ENCODE measurements at places on chromosomes 16 and 17.

DNA sequence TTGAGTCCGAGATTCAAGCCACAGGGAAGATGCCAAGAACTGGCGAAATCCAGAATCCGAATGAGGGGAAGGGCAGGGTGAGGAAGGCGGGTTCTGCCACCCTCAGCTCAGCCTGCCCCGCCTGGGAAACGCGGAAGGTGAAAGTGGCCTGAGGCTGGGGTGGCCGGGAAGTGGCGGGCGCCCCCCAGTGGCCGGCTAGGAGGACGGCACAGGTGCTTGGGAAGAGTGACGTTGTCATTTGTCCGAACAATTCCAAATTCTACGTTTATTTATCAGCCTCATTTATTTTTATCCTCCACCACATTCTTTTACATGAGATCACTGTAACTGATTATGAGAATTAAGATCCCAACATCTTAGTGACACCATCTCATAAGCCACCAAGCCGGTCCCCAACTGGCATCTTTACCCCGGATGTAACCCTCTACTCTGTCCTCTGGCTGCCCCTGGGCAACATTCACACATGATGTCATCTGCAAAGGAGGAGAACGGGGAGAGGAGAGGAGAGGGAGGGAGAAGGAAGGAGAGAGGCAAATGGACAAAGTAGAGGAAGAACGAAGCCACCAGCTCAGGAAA is 21.3 kb downstream of the SRCIN1 start:
- peak; percentile 52 for DNase-seq

- no peak for DNase-seq
These were observed 789.9 kb upstream of the KIF2B start for GRCh38 chr17:53032861-53033271.

DNA sequence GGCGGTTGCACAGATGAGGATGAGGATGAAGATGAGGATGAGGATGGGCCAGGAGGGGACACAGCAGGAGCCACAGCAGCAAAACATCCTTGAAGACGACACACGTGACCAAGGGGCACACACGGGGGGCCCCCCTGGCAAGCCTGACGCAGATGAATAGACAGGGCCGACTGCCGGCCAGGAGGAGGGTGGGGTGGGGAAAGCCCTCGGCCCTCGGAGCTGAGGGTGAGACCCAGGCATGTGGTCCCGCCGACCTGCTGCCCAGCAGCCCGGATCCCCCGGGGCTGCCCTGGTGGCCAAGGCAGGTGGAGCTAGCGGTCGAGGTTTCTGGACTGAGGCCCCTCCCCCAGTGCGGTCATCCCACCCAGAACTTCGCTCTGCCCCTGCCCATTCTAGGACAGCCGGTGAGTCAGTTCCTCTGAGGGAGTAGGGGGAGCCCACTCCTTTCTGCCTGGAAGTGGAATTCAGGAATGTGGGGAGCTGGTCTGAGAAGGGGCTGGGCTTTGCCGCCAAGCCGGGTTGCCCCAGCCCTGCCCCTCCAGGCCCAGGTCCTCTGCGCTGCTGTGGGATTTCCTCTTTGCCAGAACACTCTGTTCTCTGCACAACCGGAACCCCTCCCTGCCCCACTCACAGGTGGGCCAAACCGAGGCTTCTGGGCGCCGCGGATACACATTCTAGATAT is 9.9 kb downstream of the CYGB start:
- DNase-seq, result no peak

DNA sequence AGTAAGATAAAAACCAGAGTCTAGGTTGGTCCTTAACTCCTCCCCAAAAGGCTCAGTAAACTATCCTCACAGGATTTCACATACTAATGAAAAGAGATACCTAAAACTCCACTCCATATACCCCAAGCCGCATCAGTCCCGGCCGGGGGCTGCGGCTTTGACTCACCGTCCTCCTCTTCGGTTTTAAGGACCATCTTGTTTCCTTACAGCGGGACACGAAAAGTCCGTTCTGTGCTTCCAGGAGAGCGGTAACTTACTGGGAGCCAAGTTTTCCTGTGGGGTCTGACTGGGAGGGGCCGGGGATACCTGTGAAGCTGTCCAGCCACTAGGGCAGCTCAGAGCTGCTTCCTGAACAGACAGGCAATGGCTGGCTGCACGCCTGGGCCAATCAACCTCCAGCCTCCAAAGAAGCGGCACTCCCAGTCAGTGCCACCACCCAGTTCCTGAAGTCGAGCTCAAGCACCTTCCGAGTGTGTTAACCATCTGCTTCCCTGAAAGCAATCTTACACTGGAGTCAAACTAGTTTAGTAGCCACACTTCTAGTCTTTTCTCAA is 45.5 kb downstream of the CYTH1 start:
- no peak for DNase-seq

DNA sequence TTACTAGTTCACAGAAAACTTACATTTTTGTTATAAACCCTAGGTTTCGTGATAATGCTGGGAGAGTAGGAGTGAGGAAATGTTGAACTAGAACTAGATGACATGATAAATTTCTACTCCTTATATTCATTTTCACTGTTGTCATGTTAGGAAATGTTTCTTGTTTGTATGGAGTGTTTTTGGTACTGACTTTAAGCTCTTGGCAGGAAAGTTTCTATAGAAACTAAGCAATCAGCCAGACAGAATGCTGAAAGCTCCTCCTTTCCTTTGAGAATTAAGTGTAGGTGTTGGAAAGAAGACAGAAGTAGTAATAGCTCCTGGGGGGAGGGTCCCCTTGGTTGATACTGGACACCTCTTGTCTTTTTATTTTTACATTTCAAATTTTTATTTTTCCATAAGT is 309.8 kb downstream of the MAP2K4 start:
- no peak for DNase-seq

DNA sequence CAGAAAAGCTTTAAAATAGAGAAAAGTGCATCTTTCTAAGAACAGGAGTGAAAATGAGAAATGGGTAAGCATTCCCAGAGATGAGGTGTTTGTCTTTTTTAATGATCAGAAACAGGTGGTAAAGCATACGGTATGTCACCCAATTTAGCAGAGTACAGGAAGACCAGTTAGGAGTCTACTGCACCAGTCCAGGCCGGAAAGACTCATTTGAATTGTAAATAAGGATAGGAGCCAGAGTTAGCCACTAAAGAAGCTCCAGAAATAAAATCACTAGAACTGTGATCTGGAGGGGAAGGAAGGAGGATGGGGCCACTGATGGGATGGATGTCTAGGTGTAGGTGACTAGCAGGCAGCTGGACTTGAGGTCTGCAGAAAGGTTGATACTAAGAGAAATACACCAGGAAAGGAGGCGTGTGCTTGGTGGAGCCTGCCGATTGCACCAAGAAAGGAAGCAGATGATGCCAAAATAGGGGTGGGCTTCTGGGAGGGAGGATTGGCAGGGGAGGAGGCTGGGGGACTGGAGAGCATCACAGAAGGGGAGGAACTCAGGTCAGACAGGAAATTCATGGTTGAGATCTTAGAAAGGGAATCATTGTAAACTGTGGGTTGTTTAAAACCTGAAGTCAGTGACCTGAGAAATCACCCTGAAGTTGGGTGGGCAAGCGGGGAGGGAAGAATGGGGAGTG is 8.1 kb upstream of the NAT9 start:
- no peak for DNase-seq

GRCh38 chr16:30941600-30942425 is 7.1 kb upstream of the ORAI3 start:
- DNase-seq, result peak; percentile 56

DNA sequence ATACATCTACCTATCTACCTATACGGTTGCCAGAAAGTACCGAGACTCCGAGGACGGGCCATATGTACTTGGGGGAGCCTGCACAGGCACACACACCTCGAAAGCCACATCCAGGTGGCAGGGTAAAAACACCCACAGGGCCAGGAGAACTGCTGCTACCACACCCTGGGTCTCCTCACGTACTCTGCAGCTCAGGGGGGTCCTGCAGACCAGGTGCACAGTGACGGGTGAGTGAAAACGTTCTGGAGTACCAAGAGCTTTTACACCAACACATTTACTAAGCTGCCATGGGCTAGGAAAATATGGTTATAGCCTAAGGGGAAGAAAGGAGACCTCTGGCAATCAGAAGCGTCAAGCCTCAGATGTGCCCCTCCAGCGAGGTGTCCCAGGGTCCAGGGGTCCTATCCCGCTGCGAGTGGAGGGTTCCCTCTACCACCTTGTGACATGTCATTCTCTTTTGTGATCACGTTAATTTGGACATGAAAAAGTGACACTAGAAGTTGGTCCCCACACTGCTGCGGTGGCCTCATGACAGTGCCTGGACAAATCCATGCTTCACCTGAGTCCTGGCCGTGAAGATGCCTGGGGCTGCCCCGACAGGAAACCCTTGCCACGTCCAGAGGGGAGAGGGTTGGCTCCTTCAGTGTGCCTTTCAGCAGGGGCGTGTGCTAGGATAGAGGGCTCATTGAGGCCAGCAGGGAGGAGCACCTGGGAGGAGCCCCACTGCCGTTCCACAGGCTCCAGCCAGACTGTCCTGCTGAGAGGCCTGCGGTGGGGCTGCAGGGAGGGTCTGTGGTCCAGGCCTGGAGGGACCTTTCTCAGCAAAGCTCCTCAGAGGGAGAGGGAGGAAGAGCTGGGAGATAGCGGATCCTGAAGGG is 1.8 kb downstream of the CANT1 start:
- no peak for DNase-seq

DNA sequence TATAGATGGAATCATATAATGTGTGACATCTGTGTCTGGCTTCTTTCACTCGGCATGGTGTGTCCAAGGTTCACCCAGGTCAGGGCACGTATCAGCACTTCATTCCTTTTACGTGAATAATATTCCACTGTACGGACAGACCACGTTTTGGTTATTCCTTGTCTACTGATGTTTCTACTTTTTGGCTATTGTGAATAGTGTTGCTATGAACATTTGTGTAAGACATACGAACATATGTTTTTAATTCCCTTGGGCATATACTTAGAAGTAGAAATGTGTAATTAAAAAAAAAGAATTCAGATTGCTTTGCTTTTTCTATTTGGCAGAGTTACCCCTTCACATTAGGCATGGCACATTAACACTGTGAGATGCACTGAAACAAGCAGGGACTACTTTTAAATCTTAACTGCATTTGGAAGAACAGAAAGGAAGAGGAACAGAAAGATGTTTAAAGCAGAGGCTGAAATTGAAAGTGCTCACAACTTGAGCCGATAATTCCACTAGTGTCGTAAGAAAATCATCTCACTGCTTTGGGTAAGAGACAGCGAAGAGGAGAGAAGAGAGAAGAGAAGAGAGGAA is 105.3 kb downstream of the VPS53 start:
- DNase-seq, result no peak

- no peak for DNase-seq
These were observed 67.4 kb upstream of the SOX9 start for GRCh38 chr17:72053449-72053848.

DNA sequence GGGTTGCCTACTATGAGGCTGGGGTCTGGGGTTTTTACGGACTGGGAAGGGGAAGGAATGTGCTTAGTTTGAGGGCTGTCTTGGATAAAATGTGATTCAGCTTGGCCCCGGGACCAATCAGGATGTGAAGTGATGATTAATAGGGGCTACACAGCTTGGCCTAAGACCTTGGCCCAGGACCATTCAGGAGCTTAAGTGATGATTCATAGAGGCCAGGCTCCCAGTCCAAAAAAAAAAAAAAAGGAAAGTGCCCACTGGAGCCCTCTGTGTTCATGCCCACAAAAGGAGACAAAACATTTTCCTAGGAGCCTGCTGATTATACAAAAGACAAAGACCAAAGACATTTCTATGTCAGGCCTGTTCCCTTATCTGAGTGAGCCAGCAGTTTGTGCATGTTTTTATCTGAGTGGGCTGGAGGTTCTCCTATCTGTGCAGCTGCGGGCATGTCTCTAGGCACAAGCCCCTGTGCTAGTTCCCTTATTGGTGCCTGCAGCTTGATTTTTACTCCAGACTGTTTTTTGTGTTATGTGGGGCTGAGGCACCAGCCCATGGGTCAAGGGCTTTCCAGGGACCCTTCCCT is 898.2 kb upstream of the GOT2 start:
- no peak for DNase-seq

GRCh38 chr16:7742626-7743025 is 410.0 kb downstream of the RBFOX1 start:
- DNase-seq, result no peak

GRCh38 chr16:27802664-27803439 is 252.9 kb downstream of the KATNIP start:
- no peak for DNase-seq

GRCh38 chr17:28485049-28485448 is 11.6 kb downstream of the SLC13A2 start:
- no peak for DNase-seq

- DNase-seq, result no peak
These were observed 46.3 kb downstream of the TANGO6 start for GRCh38 chr16:68889508-68890150.

- DNase-seq, result no peak
These were observed 13.5 kb upstream of the DNAI2 start for GRCh38 chr17:74260525-74260850.

- no peak for DNase-seq
These were observed 8.2 kb downstream of the SLC6A2 start for GRCh38 chr16:55663765-55664677.

DNA sequence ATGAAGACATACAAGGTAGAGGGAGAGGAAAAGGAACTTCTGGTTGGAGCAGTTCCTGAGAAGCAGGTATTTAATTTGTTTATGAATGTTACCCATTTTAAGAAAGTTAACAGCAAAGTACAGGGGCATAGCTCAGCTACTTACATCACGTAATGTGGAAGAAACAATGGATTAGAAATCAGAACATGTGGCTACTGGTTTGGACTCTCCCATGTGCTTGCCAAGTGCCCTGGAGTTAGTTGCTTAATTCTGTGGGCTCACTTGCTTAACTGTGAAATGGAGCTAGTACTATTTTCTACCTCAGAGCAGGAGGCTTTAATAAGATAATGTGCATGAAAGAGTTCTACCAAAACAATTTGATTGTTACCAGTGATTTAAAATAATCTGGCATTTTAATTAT is 27.3 kb downstream of the RSPRY1 start:
- DNase-seq, result no peak

DNA sequence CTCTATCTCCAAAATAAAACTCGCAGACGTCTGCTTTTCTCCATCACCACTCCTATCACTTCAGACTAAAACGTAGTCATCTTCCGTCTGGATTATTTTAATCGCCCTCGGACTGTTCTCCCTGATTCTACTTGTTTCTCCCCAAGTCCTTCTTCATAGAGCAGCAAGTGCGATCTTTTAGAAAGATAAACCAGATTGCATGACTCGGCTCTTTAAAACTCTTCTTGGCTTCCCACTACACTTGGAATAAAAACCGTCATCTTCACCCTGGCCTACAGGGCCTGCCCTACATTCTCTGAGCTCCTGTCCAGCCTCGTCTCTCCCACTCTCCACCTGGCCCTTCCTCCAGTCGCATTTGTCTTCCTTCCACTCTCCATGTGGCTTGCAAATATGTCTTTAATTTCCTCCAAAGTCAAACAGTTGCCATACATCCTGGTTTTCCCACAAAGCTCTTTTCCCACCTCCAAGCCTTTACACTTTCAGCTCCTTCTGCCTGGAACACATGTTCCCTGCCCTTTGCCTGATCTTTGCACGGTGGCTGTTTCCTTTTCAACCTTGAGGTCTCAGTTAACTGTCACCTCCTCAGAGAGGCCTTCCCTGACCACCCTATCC is 70.5 kb upstream of the DHX40 start:
- no peak for DNase-seq

- no peak for DNase-seq
These were observed 3.1 kb upstream of the TMEM219 start for GRCh38 chr16:29958756-29959155.
